ENCODE measurements at places on chromosomes 3 and 15. TPM values are rescaled to one million over a fixed set of nuclear protein-coding genes. Genes with fewer than 3 reads are reported as not detected.

MUC20 gene
- 34.5 TPM for polyA plus RNA-seq

DNAJC17 gene
- polyA plus RNA-seq, result 40.9 TPM

FBN1 gene
- polyA plus RNA-seq, result 49.6 TPM

SLC6A11 gene
- 0.07 TPM for polyA plus RNA-seq

GNAT1 gene
- not detected for polyA plus RNA-seq

SEMA5B gene
- polyA plus RNA-seq, result 5.4 TPM

FES gene
- polyA plus RNA-seq, result 17.9 TPM

MME gene
- 307 TPM for polyA plus RNA-seq

DNA sequence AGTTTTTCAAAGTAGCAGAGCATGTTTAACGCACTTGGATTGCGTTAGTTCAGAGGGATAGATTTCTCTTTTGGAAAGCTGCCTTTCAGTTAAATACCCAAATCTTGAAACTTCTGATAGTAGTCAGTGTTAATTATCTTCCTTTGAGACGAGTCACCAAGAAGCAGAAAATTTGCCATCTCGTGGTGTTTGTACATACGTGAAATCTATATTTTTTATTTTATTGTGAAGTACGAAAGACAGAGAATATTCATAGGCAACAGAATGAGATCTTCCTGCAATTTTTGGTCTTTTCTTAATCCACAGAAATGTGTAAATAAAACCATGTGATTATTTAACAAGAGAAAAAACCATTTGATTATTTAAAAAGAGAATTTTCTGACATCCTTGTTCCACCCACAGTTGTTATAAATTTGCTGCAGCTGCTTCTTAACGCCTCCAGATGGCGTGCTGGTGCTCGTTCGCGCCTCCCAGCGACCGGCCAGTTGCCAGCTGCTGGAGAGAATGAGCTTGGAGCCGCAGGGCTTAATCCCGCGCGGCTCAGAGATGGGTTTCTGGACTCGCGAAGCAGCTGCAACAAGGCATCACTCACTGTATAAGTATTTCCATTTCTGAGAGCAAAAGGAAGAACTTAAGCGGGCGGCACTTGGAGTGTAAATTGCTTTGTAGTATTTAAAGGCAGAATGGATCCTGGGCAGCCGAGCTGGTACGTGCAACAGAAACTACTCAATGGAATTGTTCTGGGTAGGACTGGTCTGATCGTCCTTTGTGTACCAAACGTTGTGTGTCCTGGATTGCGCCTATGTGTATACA is 10.5 kb upstream of the SLITRK3 start:
- H3K4me3 ChIP-seq, result peak overlapping the region; percentile 30
- H3K36me3 ChIP-seq, result no peaks in the 10 kb centered on the region
- H3K4me1 ChIP-seq, result no peaks in the 10 kb centered on the region
- peak; percentile 73 for DNase-seq
- no peak overlapping the region for H3K27ac ChIP-seq

GRCh38 chr15:95150466-95150865 is 919.1 kb downstream of the MCTP2 start:
- no peak overlapping the region for H3K27ac ChIP-seq
- H3K4me3 ChIP-seq, result no peak overlapping the region
- no peaks in the 10 kb centered on the region for H3K36me3 ChIP-seq
- DNase-seq, result no peak
- no peaks in the 10 kb centered on the region for H3K27me3 ChIP-seq

DNA sequence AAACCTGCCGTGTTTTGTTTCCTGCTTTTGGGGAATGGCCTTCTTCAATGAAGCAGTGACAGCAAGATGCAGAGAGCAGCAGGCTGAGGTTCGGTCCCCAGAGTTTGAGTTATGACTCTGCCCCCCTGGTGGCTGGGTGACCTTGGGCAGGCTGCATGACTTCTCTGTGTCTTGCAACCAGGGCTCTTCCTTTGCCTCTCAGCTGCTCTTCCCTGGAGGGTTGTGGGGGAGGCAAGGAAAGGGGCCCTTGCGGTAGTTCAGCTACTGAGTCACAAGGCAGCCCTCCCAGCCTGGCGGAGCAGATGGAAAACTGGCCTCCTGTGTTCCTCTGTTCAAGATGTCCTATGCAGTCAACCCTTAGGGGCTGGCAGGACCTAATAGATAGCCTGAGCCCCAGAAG is 17.1 kb downstream of the CTXND1 start:
- no peaks in the 10 kb centered on the region for H3K4me1 ChIP-seq
- H3K27me3 ChIP-seq, result no peaks in the 10 kb centered on the region
- H3K27ac ChIP-seq, result no peak overlapping the region
- no peak for DNase-seq
- no peak overlapping the region for H3K4me3 ChIP-seq

- no peaks in the 10 kb centered on the region for H3K4me1 ChIP-seq
- DNase-seq, result no peak
- H3K4me3 ChIP-seq, result no peak overlapping the region
- peaks cover 98% of the 10 kb centered on the region for H3K36me3 ChIP-seq
- H3K27me3 ChIP-seq, result no peaks in the 10 kb centered on the region
- no peak overlapping the region for H3K27ac ChIP-seq
Measured at GRCh38 chr3:52403271-52403841, 41.5 kb downstream of the SEMA3G start.

- H3K4me3 ChIP-seq, result no peak overlapping the region
- no peak overlapping the region for H3K27ac ChIP-seq
- H3K27me3 ChIP-seq, result no peaks in the 10 kb centered on the region
- H3K4me1 ChIP-seq, result no peaks in the 10 kb centered on the region
- no peak for DNase-seq
Measured at GRCh38 chr3:38147421-38147820, 9.0 kb downstream of the MYD88 start.

- no peak for DNase-seq
- H3K4me3 ChIP-seq, result no peak overlapping the region
- H3K36me3 ChIP-seq, result no peaks in the 10 kb centered on the region
- no peaks in the 10 kb centered on the region for H3K4me1 ChIP-seq
Measured at GRCh38 chr3:100810671-100811070, 101.4 kb downstream of the TFG start.

- H3K4me3 ChIP-seq, result no peak overlapping the region
- DNase-seq, result no peak
- no peak overlapping the region for H3K27ac ChIP-seq
- no peaks in the 10 kb centered on the region for H3K4me1 ChIP-seq
- no peaks in the 10 kb centered on the region for H3K36me3 ChIP-seq
- H3K27me3 ChIP-seq, result no peaks in the 10 kb centered on the region
Measured at GRCh38 chr15:62906627-62907026, 135.9 kb upstream of the TPM1 start.

GRCh38 chr15:26838742-26839460 is 28.0 kb upstream of the GABRA5 start:
- no peak for DNase-seq
- no peak overlapping the region for H3K4me3 ChIP-seq
- H3K27me3 ChIP-seq, result no peaks in the 10 kb centered on the region
- H3K4me1 ChIP-seq, result no peaks in the 10 kb centered on the region
- H3K27ac ChIP-seq, result no peak overlapping the region
- H3K36me3 ChIP-seq, result no peaks in the 10 kb centered on the region

GRCh38 chr3:24273491-24273890 is 221.2 kb downstream of the THRB start:
- H3K27ac ChIP-seq, result no peak overlapping the region
- H3K27me3 ChIP-seq, result no peaks in the 10 kb centered on the region
- peaks cover 6% of the 10 kb centered on the region for H3K4me1 ChIP-seq
- no peak for DNase-seq
- H3K36me3 ChIP-seq, result peaks cover 2% of the 10 kb centered on the region
- H3K4me3 ChIP-seq, result no peak overlapping the region

- no peak overlapping the region for H3K4me3 ChIP-seq
- no peaks in the 10 kb centered on the region for H3K36me3 ChIP-seq
- DNase-seq, result no peak
- no peaks in the 10 kb centered on the region for H3K4me1 ChIP-seq
Measured at GRCh38 chr3:156170571-156170970, 50.2 kb downstream of the KCNAB1 start.

DNA sequence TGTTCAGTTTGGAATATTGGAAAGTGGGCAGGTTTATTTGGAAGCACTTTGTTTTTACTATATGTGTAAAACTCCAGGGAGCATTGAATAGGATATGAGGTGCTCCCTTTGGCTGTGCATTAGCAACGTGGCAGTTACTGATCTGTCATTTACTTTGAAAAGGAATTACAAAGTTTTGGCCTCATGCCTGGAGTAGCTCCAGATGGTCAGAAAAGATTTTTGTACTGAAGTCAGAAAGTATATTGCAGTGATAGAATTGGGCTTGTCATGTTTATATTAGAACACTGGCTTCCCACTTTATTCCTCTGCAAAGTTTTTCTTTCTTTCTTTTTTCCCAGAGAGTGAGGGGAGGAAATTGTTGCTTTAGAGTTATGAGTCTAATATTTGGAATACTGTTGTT is 26.1 kb downstream of the FNDC3B start:
- H3K4me1 ChIP-seq, result peaks cover 32% of the 10 kb centered on the region
- H3K4me3 ChIP-seq, result no peak overlapping the region
- H3K27me3 ChIP-seq, result no peaks in the 10 kb centered on the region
- no peak for DNase-seq
- no peaks in the 10 kb centered on the region for H3K36me3 ChIP-seq
- H3K27ac ChIP-seq, result peak overlapping the region; percentile 92

GRCh38 chr3:129501630-129502029 is 26.8 kb upstream of the RHO start:
- H3K27ac ChIP-seq, result no peak overlapping the region
- H3K27me3 ChIP-seq, result no peaks in the 10 kb centered on the region
- peaks cover 60% of the 10 kb centered on the region for H3K36me3 ChIP-seq
- H3K4me3 ChIP-seq, result no peak overlapping the region

DNA sequence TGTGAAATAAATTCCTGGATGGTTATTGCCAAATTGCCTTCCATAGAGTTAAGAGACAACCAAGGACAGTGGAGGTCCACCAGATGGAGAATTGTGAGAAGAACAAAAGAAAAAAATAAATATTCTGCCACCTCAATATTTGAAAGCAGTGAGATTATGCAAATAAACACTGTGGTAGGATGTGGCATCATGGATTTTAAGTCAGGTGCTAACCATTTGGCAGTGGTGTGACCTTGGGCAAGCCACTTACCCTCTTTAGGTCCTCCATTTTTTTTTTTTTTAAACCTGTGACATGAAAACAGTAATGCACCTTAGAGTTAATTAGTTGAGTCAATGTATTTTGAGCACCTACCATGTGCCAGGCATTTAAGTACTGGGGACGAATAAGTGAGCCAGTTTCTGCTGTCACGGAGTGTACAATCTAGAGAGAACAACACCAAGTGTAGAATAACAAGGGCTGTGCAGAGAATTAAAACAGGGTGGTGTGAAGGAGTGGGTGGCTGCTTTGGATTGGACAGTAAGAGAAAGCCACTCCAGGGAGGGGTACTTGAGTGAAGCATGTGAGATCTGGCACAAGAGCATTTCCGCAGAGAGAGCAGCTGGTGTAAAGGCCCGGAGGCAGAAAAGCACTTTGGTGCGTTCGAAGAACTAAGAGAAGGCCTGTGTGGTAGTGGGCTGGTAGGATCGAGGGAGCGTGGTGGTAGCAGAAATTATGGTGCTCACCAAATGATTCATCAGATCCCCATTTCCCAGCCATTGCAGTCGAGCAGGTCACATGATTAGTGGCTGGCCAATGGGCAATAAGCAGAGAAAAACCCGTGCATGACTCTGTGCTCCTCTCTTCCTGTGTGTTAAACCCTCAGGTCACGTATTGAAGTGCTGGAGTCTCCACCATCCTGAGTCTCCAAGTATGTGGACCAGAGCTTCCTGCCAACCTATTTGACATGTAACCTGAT is 39.2 kb downstream of the CCK start:
- H3K4me1 ChIP-seq, result no peaks in the 10 kb centered on the region
- no peaks in the 10 kb centered on the region for H3K27me3 ChIP-seq
- peaks cover 33% of the 10 kb centered on the region for H3K36me3 ChIP-seq
- H3K27ac ChIP-seq, result no peak overlapping the region
- H3K4me3 ChIP-seq, result no peak overlapping the region

GRCh38 chr3:62193586-62194345 is 179.6 kb downstream of the FEZF2 start:
- H3K4me3 ChIP-seq, result no peak overlapping the region
- H3K27ac ChIP-seq, result no peak overlapping the region
- H3K27me3 ChIP-seq, result no peaks in the 10 kb centered on the region
- peaks cover 24% of the 10 kb centered on the region for H3K36me3 ChIP-seq
- no peaks in the 10 kb centered on the region for H3K4me1 ChIP-seq

- peaks cover 8% of the 10 kb centered on the region for H3K4me1 ChIP-seq
- no peaks in the 10 kb centered on the region for H3K36me3 ChIP-seq
- H3K4me3 ChIP-seq, result no peak overlapping the region
- no peak overlapping the region for H3K27ac ChIP-seq
- H3K27me3 ChIP-seq, result no peaks in the 10 kb centered on the region
Measured at GRCh38 chr15:45162771-45163507, 24.8 kb downstream of the SHF start.

GRCh38 chr15:89450076-89451006 is 46.0 kb downstream of the RHCG start:
- no peak overlapping the region for H3K4me3 ChIP-seq
- H3K27me3 ChIP-seq, result peaks cover 38% of the 10 kb centered on the region
- H3K27ac ChIP-seq, result no peak overlapping the region
- peaks cover 7% of the 10 kb centered on the region for H3K4me1 ChIP-seq

DNA sequence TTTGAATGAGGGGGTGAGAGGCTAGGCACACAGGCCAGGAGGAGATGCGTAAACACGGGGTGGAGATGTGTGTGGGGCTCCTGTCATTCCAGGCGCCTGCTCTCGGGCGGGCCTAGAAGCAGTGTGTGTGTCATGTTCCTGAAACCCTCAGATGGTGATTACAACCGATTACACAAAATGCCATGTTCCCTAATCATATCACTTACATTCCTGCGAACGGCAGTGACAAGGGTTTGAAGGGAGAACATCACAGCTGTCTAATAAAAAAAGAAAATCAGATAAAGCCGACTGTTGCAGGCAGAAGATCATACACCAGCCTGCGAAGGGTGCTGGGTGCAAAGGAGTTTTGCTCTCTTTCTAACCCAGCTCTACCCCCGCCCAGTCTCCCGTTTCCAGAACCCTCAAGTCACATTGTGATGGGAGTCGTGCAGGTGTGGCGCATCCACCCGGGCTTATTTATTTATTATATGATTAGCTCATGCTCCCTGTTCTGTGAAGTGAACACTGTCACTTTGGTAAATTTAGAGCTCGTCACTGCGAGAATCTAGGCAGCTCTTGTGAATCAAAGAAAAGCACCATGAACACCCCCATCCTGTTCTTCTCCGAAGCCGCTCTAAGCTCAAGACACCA is 140.3 kb downstream of the NR2F2 start:
- peaks cover 36% of the 10 kb centered on the region for H3K27me3 ChIP-seq
- H3K4me1 ChIP-seq, result peaks cover 2% of the 10 kb centered on the region
- no peak overlapping the region for H3K27ac ChIP-seq

- H3K27me3 ChIP-seq, result no peaks in the 10 kb centered on the region
- no peak overlapping the region for H3K27ac ChIP-seq
- no peak for DNase-seq
- no peak overlapping the region for H3K4me3 ChIP-seq
Measured at GRCh38 chr3:71987828-71988227, 202.9 kb upstream of the PROK2 start.

- no peak overlapping the region for H3K4me3 ChIP-seq
- H3K36me3 ChIP-seq, result no peaks in the 10 kb centered on the region
- DNase-seq, result no peak
- H3K27me3 ChIP-seq, result no peaks in the 10 kb centered on the region
- H3K4me1 ChIP-seq, result no peaks in the 10 kb centered on the region
- no peak overlapping the region for H3K27ac ChIP-seq
Measured at GRCh38 chr3:30544812-30545211, 61.6 kb upstream of the TGFBR2 start.

DNA sequence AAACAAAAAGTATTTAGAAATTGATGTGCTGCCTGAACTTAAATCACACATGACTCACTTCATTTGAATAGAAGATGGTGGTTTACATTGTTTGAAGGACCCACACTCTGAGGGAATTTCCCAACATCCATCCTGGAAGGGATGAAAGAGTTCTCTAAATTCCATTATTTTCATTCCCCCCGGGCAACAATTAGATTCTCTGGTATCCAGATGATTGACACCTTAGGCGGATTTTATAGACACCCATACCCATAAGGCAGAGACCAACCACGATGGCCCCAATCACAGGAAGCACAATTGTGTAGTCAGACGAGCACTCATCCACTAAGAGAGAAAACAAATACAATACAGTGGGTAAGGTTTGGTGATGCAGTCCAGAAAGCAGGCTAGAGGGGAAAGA is 24.6 kb upstream of the MCCC1 start:
- DNase-seq, result no peak
- H3K4me1 ChIP-seq, result no peaks in the 10 kb centered on the region
